ENCODE measurements at places on chromosomes 7 and 10.

- peak; percentile 13 for DNase-seq
Measured at GRCh38 chr10:11612021-11613001, 861 bp upstream of the USP6NL start.

DNA sequence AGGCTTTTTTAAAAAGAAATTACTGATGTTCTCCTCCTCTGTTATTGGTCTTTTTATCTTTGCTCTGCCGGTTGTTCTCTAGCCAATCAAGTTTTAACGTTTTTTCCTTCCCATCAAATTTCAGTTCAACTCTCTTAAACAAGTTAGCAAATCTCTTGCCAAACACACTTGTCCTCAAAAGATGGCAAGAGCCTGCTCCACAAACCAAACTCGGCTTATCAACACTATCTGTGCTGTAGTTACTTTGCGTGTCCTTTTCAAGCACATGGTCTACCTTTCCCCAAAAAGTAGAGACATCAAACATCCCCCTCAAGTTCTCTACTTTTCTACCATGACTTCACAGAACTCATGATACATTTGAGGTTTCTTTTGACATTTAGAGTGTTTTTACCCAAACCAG, 71.3 kb downstream of the OSBPL3 start:
- DNase-seq = no peak

GRCh38 chr10:93807371-93807770, 49.6 kb downstream of the LGI1 start:
- DNase-seq = no peak

- no peak for DNase-seq
Measured at GRCh38 chr7:29879609-29880008, 73.3 kb downstream of the WIPF3 start.

GRCh38 chr10:47286591-47287315, 13.2 kb upstream of the GDF10 start:
- DNase-seq = peak; percentile 34

DNA sequence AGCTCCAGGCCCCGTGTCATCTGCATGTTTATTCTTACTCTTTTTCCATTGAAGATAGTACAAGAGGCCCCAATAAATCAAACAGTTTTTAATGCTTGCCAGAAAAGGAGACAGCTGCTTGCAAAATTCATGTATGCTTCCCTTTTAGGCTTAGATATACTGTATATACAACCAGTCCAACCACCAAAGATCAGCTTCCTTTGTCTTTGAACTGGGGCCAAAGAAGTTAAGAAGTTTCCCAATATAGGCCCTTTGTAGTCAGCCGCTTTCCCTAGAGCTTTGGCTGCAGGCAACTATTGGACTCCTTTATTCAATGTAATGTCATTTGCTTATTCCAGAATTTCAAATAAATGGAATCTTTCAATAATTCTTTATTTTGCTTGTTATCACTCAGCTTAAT, 1395.0 kb downstream of the GATA3 start:
- no peak for DNase-seq

DNA sequence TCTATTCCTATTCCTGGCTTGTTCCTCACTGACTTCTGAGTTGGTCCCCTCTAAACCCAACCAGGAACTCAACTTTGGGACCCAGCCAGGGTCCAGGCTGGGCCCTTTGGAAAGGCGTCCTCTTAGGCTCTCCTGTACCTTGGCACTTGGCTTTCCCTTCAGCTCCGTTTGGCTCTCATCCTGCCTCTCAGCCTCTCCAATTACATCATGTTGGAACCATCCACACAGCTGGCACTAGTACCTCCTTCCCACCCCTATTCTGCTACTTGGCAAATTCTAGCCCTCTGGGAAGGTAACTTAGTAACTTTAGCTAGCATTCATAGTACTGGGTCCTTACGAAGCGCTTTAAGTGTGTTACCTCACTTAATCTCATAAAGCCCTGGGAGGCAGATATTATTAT, 205.3 kb upstream of the HABP2 start:
- DNase-seq = no peak

DNA sequence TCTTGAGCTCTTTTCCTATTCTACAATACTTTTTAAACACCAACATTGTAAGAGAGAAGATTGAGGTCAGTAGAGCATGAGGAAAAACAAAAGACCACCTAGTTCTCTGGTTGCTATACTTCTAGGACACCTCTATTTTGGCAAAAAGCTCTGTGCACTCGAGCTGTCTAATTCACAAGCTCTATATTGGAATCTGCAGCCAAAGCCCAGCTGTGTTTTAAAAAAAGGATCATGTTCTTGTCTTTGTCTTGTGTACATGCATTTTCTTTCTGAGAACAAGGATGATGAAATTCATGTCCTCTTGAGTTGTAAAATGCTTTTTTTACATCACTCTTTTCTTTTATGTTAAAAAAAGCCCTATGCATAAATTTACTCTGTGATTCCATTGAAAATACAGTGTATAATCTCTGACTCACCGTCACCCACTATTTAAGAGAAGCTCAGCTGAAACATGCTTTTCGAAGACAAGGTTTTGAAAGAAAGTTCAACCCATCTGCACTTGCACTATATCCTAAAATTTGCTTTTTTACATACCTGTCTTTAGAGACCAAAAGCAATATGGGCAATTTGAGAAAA, 215.5 kb upstream of the VSTM2A start:
- DNase-seq = no peak

DNA sequence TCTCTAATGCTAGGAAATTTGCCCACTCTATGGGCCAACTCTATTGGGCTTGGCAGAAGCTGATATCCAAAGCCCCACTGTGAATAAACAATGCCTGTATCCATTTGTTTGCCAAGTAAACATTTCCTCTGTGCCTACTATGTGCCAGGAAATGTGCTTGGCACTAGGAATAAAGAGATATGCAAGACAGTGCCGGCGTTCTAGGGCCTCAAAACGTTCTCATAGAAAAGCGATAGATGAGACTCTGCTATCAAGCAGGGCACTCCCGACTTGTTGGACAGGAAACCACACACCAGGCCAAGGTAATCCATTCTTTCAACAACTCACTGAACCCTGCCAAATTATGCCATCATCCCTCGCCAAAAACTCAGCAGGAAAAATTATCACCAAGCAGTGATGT, 196.7 kb downstream of the IPMK start:
- DNase-seq = no peak

DNA sequence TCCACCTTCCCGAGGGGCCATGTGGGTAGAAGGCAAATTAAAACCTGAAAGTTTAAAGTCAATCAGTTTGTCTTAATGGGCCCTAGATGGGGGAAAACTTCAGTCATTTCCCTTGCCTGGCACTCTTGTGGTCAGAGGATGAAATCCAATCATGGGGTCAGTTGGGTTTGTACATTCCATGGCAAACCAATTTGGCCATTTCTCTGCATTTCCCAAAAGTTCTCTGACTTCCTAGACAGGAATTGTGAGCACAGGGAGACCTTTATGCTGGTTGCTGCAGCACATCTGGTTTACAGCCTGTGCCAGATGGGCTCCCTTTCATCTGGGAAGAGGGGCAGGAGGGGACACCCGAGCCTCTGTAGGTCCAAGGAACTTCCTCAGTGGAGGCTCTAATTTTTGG, 113.0 kb downstream of the CYP26A1 start:
- DNase-seq = no peak

GRCh38 chr10:35925493-35925892, 283.4 kb upstream of the FZD8 start:
- no peak for DNase-seq

DNA sequence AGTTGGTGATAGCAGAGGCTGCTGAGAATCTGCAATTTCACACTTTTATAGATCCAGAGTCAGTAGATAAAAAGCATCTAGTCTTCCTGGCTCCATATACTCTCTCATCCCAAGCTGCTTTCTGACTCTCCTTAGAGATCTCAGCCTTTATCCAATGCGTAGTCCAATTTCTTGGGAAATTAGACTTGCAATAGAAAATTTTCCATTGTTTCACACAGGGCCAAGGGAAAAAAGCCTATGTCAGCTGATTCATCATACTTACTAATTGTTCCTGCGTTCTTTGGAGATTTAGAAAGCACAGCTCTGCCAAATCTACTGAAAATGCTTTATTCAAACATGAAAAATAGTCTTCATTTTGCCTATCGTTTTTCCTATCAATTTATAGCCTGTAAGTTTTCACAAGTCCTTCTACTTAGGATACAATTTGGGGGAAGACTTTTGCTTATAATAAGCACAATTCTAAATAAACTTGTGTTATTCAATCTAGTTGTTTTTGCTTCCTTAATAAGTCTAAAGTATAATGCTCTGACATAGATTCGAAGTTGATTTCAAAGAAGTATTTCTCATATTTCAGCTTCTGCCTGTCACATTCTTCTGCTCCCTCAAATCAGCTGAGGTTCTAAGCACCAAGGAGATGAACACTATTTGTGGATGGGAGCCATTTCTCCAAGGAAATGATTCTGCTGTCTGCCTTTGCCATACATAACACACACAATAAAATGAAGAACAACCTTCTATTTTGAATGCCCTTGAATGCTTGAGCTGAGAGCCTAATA, 165.4 kb downstream of the ADAM12 start:
- no peak for DNase-seq

DNA sequence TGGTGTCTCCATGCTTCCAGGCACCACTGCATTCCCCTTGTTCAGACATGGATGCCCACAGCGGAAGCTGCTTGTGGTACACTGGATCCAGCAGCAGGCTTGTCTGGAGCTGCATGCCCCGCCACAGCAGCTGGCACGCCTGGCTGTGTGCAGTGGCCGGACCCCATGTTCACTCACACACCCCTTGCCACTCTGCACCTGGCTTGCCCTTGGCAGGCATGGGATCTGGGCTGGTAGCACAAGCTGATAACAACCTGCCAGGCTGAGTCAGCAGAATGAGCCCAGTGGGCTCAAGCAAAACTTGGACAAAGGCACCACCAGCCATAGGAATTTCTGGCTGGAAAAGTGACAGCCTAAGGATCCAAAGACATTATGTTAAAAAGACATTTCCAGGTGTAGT, 91.8 kb upstream of the TMEM168 start:
- DNase-seq = no peak

DNA sequence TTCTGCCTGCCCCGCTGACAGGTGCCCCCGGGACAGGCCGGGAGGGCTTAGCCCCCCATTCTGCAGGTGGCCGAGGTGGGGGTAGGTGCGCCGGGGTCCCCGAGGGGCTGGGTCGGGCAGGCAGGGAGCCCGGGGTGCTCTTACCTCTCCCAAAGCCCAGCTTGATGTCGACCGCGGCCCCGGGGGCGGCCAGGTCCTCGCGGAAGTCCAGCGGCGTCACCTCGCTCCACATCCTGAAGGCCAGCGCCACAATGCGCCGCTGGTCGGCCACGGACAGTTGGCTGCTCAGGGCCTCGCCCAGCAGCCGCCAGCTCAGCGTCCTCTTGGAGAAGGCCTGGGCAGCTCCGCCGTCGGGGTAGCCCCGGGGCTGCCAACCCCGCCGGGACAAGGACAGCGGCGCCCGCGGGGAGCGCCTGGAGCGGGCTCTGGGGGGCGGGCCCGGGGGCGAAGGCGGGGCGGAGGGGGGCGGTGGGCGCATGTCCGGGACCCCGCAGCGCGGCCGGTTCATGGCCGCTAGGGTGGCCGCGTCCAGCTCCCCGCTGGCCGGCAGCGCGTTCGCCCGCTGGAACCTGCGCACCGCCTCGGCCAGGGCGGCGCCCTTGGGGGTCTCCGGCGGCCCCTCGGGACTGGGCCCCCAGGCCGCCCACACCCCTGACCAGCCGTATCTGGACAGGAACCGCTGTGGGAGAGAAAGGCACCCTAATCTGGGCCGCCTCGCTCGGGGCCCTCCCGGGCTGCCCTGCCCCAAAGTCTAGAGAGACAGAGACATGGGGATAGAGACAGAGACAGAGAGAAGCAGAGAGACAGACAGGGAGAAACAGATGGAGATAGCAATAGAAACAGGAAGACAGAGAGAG, 1.7 kb downstream of the MMP21 start:
- DNase-seq = no peak

DNA sequence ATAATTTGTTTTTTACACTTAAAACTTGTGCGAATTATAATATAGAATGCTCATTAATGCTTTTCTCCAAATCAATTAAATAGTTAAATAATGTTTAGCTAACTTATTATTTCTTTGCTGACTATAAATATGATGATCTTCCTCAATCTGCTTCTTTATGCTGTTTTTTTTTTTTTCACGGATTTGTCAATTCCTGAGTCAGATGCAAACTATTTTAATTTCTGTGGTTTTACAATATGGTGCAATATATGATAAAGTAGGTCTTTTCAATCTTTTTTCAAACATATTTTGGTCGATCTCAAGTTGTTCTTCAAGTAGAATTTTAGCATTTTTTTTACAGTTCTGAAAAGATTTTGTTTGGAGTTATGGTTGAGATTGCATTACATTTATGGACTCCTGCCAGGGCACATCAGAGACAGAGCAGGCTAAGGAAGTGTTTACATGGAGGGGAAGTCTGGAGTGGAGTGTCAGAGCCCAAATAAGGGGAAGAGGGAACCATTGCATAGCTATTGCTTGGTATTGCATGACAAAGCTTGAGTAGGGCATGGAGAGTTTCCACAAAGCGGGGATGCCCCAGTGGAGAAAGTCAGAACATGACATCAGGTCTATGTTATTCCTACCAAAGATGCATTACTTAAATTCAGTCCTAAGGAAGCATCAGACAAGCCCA, 204.4 kb downstream of the OTUD1 start:
- no peak for DNase-seq

GRCh38 chr7:26631601-26632000, 232.8 kb downstream of the SKAP2 start:
- DNase-seq = no peak

DNA sequence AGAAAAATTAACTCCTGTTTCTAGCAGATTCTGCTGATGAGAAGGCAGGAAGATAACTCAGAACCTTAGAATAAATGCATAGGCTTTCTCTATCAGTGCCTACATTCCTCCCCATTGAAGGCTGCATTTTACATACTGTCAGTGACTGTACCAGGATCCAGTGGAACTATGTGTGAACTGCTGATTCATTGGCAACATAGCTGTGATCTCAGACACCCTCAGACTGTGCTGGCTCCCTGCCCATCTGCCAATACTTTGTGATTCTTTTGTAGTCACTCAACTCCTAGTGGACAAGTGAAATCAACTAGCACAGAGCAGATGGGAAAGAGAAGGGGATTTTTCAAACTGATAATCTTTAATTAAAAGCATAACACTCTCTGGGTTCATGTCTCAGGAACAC, 375.8 kb downstream of the MDFIC start:
- DNase-seq = no peak
